ENCODE measurements at places on chromosomes 7 and 10.

DNA sequence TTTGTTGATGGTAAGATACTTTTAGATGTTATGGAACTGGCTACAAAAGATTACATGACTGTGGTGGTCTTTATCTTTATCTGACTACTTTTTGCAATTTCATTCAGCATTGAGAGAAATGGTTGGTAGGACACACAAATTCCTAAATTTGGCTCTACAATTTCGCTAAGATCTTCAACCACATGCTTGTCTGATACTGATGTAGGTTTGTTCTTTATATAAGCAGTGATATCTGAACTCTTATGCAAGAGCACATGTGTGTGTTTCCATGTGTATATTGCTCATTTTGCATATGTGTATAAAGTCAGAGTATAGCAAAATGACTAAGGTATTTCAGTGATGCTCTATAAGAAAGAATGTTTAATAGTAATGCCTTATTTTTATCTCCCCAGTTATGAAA, 501.5 kb downstream of the ARL4A start:
- no peak for DNase-seq

DNA sequence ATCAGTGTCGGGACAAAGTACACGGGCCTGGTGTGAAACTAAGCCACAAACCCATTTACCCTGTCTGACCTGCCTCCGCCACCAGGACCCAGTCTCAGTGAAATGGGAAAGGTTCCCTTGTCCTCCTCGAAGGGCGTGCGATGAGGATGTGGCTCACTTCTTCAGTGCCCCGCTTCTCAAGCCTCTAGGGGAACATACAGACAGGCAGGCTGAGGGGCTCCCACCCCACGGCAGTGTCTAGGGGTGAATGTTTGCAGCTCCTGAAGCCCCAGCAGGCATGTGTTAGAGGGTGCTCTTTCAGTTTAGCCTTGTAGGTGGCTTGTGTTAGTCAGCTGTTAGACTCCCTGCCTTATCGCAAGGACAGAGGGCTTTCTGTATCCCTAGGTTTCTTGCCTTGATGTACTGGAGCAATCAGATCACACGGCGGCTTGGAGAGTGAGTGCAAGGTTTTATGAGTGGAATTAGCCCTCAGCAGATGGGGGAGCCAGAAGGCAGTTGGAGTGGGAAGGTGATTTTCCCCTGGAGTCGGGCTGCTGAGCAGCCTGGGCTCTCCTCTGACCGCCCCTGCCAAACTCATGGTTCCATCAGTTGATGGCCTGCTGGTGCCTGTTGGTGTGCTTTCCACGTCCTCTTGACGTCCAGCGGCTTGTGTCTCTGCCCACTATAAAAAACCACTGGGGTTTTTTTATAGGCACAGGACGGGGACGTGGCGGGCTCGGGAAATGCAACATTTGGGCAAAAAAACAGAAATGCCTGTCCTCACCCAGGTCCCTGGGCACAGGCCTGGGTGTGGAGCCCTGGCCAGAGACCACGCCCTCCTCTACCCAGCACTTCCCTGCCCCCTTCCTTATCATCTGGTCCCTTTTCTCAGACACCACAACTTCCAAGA, 759 bp downstream of the NUDT1 start:
- no peak for DNase-seq

- no peak for DNase-seq
Observed at GRCh38 chr7:25305831-25306230, 77.5 kb upstream of the NPVF start.

GRCh38 chr7:43385856-43386255, 197.1 kb upstream of the STK17A start:
- no peak for DNase-seq

DNA sequence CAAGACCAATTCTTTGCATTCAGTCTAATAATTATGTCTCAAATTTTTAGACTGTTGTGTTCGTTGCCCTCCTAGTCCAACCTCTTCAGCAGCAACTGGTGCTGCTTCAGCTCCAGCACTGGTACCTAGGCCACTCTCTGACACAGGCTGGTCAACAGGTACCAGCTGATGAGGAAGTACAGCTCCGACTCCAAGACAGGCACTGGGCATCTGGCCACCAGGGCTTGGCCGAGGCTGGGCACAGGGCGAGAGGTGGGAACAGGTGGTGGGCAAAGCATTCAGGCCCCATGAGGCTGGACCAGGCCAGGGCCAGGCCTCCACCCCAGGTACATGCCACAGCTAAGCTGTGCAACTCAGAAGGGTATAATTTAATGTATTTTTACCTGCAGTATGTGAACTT, 151.5 kb upstream of the AGR3 start:
- no peak for DNase-seq

DNA sequence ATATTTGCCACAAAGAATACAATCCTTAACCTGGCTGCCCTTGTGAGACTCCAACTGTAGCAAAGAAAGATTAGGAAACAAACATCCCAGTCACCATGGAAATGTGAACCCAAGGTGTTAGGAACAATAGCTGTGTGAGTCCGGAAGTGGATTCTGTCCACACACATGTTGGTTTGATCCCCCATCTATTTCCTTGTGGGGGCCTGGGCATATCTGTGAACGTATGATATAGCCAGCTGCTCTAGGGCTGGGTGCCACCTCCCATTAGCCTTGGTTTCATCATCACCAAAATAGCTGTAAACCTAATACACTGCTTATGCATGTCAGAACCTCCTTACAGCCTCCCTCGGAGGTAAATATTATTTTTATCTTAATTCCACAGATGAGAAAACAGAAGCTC, 26.4 kb downstream of the GRK5 start:
- no peak for DNase-seq

GRCh38 chr10:106819490-106819889, 345.0 kb downstream of the SORCS1 start:
- no peak for DNase-seq

All from retina (tissue), 1 donor.